ENCODE measurements at places on chromosomes 5 and 9. TPM values are rescaled to one million over a fixed set of nuclear protein-coding genes. Genes with fewer than 3 reads are reported as not detected.

- DNase-seq = no peak
These were observed 23.0 kb downstream of the GDNF start for GRCh38 chr5:37816883-37817282.

DNA sequence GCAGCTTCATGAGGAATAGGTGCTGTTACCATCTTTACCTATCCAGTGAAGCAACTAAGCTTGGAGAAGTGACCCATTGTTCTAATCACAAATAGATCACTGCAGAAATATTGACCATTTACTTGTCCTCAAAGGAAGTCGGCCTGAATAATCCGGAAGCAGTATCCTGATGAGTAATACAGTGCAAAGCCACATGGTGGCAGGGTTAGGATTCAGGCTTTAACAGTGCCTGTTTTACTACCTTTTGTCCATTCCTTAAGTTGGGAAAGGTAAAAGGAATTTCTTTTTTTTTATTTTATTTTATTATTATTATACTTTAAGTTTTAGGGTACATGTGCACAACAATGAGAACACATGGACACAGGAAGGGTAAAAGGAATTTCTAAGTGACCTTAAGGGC lies 336.3 kb downstream of the KDM4C start:
- DNase-seq = no peak

GRCh38 chr9:130387398-130387797 lies 57.4 kb upstream of the ASS1 start:
- no peak for DNase-seq

The C9 gene
- not detected for total RNA-seq

Measured in H4 (cell line).